ENCODE measurements at places on chromosomes 6 and 20.
A peak's percentile ranks its signal among the peaks of the same experiment; 100 is the strongest.

- no peak for DNase-seq
These were observed 522 bp upstream of the EPB41L1 start for GRCh38 chr20:36153736-36154699.

- DNase-seq = no peak
These were observed 23.4 kb downstream of the SRPK1 start for GRCh38 chr6:35897486-35897885.

DNA sequence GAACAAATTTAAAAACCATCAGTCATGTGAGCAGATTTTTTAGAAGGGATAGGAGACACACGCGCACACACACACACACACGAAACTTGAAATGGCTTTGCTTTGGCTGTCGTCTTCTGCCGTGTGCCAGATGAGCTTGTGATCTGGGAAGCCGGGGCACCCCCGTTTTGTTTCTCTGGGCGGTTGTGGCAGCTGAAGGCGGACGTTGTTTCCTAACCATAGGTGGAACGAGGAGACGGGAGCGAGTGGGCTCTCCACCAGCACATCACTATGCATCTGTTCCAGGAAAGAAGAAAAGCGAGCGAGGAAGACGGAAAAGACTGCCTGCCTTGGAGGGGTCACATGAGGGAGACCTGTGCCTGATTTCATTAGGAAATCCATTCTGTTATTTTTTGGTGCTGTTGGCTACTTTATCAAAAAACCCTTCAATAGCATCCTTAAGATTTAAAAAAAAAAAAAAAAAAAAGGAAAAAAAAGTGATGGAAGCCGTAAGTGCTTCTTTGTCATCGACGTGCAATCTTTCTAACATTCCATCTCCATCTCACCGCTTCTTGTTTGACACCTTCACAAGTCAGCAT is 142.1 kb downstream of the DTNBP1 start:
- no peak for DNase-seq

DNA sequence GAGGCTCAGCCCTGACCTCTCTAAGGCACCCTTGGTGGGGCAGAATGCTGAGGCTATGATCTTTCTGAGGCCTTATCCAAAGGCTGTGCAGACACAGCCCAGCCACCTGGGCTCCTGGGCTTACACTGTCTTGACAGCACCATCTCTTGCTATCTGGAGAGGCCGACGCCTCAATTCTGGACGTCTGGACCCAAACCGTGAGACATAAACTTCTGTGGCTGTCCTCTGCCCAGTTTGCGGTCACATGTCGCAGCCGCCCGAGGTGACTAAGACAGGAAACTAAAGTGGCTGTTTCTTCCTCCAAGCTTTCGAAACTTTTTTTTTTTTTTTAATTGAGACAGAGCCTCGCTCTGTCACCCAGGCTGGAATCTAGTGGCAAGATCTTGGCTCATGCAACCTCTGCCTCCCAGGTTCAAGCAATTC is 49.3 kb downstream of the PRR18 start:
- DNase-seq = no peak

DNA sequence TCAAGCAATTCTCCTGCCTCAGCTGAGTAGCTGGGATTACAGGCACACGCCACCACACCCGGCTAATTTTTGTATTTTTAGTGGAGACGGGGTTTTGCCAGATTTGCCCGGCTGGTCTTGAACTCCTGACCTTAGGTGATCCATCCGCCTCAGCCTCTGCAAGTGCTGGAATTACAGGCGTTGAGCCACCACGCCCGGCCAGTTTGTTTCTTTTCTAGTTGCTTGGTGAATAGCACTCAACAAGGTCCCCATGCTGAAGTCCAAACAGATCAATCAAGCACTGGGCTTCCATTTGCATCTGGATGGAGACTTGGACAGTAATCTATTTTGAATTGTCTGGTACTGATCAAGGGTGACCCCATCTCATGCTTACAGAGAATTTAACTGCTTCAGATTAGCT is 108.9 kb upstream of the FOXO3 start:
- no peak for DNase-seq

GRCh38 chr6:32668226-32668747 is 1.8 kb upstream of the HLA-DQB1 start:
- peak; percentile 28 for DNase-seq

- no peak for DNase-seq
These were observed 49.7 kb downstream of the TOP1 start for GRCh38 chr20:41078329-41078728.

- DNase-seq = peak; percentile 31
These were observed 34.2 kb upstream of the MDGA1 start for GRCh38 chr6:37731888-37732287.

- DNase-seq = no peak
These were observed 104.3 kb downstream of the TRERF1 start for GRCh38 chr6:42347456-42347855.

- no peak for DNase-seq
These were observed 26.7 kb downstream of the MDN1 start for GRCh38 chr6:89792881-89793280.

DNA sequence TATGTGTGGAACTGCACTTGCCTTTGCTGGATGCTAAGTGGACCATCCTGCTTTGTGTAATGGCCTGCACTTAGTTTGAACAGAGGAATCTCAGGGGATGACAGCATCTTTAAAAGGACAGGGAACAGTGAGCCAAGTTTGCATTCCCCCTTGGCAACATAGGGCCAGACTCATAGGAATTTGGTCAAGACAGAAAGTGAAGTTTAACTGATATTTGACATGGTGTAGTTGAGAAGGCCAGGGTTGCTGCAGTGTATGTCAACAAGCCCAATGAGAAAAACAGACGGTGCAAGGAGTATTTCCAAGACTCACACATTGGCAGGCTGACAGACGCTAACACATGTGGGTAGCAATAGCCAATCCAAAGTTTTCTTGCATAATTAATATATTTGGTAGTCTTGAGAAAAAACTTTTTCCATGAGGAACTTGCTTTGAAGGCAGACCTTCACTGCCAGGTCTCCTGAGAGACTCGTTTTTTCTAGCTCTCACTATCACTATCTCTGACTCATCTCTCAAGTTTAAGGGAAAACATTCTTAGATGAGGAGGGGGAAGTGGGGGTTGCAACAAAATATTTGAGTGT is 213.8 kb downstream of the IBTK start:
- no peak for DNase-seq

- no peak for DNase-seq
These were observed 361.0 kb downstream of the TAF4 start for GRCh38 chr20:61704661-61705060.

DNA sequence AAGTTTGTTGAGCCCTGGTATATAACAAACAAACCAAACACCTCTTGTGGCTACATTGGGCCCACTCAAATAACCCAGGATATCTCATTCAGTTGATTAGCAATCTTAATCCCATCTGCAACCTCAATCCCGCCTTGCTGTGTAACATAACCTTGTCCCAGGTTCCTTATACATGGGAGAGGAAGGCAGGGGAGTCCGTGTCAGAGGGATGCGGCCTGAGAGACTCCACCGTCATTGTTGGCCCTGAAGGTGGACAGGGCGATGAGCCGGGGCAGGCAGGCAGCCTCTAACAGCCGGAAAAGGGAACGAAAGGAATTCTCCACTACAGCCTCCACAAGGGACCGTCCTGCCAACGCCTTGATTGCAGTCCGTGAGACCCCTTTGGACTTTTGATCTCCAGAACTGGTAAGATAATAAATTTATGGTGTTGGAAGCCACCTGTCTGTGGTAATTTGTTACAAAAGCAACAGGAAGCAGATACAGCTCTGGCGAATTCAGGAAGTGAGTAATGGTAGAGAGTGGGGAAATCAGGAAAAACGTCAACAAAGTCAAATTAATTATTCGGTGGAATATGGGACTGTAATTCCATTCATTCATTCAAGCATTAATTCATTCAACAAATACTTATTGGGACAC is 124.5 kb upstream of the SALL4 start:
- DNase-seq = no peak

- DNase-seq = no peak
These were observed 24.3 kb upstream of the GSTA3 start for GRCh38 chr6:52933778-52934177.

GRCh38 chr20:41617059-41617901 is 897 bp downstream of the CHD6 start:
- peak; percentile 64 for DNase-seq
